CD14-positive monocyte (primary cell): ENCODE measurements at places on chromosomes 2 and 18.

DNA sequence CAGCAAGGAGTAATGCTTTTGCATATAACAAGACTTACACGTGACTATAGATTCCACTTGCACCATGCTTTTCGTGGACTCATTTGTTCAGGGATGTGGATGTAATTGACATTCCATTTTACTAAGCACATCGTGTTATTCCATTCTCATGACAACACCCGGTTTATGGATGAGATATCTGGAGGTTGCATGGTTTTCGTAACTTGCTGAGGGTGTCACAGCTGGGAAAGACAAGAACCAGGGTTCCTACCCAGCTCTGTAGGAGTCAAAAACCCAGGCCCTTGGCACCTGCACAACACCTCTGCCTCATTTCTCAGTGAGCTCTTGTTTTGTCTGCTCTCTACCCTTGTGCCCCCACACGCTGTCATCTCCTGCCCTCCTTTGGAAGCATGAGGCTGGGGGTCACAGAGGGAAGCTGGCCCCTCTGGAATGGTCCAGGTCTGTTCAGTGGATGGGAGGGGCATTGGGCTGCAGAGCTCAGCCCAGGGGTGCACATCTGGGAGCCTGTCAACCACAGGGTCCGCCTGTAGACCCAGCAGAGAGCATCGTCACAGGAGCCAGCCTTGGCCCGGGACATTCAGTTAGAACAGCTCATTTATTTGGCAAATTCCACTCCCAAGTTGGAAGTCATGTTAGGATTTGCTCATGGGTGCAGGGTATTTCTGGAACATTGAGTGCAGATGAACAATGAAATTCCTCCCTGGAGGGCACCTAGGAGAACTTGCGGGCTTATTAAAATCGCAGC is 120.1 kb upstream of the TWIST2 start:
- no peak for DNase-seq

DNA sequence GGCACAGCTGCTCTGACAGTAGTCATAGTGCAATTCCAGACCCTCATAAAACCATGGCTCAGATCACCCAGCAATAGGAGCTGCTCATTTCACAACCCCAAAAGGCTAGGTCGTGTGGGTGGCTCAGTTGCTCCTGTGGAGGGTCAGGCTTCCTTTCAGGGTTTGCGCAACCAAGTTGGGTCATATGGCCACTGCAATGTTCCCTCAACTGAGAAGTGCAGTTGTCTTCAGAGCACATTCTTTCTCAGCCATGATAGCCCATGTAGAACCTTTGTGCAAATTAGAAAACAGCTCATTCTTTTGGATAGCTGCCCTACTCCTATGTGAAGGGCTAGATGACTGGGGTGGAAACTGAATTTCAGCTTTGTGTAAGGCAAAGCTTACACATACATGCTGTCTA is 3.2 kb downstream of the SERPINB13 start:
- DNase-seq, result peak; percentile 82

- peak; percentile 87 for DNase-seq
Measured at GRCh38 chr2:241619597-241620418, 17.1 kb downstream of the THAP4 start.

DNA sequence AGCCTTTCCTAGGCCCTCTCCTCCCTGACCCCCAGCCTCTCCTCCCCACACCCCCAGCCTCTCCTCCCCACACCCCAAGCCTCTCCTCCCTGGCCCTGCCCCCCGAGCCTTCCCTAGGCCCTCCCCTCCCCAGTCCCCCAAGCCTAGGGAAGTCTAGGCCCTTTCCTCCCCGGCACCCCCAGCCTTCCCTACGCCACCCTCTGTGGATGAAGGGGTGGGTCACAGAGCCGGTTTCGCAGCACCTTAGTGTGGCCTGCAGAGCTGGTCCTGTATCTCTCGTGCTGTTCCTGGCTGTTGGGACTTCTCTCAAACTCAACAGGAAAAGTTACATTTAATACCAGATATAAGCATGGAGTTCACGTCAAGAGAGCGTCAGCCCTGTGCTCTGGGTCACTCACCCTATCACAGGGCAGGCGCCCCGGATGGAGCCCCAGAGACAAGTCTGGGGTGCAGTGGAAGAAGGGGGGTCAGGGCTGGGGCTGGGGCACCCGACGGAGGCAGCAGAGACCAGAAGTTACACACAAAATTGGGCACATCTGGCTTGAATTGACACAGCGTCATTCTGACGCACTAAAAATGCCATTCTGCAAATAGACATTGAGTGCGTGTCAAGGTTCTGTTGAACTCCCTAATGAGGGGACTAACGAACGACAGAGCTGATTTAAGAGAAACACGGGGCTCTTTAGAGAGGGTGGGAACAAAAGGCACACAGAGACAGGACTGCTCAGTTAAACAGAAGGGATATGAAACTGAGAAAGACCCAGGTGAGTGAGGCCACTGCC is 24.0 kb downstream of the KCNIP3 start:
- DNase-seq, result no peak

GRCh38 chr2:146392631-146393030 is 1452.2 kb upstream of the ACVR2A start:
- no peak for DNase-seq

- no peak for DNase-seq
Measured at GRCh38 chr2:186697536-186697935, 3.7 kb downstream of the FAM171B start.

- no peak for DNase-seq
Measured at GRCh38 chr2:108971661-108972566, 17.1 kb downstream of the EDAR start.

GRCh38 chr18:23105581-23106219 is 29.6 kb upstream of the CABLES1 start:
- DNase-seq, result no peak

- no peak for DNase-seq
Measured at GRCh38 chr2:7884338-7884737, 797.5 kb upstream of the ID2 start.

- peak; percentile 78 for DNase-seq
Measured at GRCh38 chr2:16717477-16717876, 51.8 kb upstream of the CYRIA start.

DNA sequence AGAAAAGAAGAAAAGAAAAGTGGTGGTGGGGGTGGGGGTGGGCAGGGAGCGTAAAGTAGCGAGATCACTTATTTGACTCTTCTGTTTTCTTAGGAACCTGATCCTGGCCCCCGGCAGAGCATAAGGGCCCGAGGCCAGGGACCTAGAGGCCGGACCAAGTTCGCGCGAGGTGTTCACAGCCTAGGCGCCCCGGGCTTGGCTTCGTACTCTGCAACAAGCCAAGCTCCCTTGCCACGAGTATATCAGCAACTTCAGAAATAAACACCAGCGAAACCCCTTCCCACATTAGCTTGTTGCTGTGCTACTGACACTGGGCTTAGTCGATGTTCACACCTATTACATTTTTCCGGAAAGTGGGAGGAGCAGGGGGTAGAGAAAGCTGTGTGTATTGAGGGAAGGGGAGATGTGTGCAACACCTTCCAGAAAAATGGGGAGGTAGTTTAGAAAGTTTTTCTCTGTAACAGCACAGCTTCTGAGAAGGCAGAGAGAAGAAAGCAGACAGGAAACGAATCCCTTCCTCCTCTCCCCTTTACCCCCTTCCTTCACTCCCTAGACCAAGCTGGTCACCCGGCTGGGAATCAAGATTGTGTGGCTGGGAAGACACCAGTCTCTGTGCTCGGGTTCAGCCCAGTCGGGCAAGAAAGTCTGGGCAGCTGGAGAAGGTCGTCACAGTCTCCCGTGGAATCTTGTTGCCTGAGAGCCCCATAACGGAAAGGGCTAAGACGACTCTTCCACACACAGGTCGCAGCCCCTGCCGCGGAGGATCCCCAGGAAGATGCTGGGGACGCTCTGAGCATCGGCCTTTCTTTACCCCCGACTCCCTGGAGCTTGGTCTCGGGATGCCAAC is 12.0 kb upstream of the SATB2 start:
- no peak for DNase-seq

- no peak for DNase-seq
Measured at GRCh38 chr18:77815666-77816338, 566.2 kb downstream of the GALR1 start.
